ENCODE measurements at places on chromosomes 6 and 20. TPM values are rescaled to one million over a fixed set of nuclear protein-coding genes. Genes with fewer than 3 reads are reported as not detected.

- H3K4me3 ChIP-seq = no peak overlapping the region
- DNase-seq = no peak
- H3K27ac ChIP-seq = no peak overlapping the region
- peaks cover 8% of the 10 kb centered on the region for H3K36me3 ChIP-seq
- H3K27me3 ChIP-seq = no peaks in the 10 kb centered on the region
Observed at GRCh38 chr6:18433059-18433458, 45.9 kb downstream of the RNF144B start.

DNA sequence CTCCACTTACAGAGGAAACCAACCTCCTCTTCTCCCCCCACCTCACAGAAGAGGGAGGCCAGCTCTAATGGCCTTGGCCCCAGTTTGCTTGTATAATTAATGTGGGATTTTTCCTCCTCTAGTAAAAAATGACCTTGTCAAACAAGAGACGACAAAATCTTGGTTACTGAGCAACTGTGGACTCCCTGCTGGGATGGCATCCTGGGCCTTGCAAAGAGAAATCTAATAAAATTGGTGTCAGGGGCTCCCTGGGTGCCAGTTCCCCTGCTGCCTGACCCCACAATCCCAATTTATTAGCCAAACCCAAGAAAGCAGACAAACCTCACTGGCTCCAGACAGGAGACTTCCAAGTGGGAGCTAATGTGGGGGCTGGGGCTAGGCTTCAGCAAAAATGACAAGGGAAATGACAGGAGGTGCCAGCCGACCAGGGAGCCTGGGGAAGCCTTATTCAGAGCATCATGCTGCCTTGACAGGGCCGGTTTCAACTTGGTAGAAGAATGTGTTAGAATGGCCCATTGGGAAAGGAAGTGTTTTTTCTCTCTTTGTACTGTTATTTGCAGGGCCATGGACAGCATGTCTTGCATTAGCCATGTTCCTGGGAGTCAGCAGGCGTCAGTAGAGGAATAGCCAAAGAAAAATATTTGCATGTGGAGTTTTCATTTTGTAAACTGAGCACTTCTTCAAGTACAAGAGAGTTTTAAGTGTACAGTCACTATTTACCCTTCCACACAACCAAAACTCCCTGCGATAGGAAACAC, 816.9 kb downstream of the DHX35 start:
- H3K4me1 ChIP-seq = no peaks in the 10 kb centered on the region
- no peaks in the 10 kb centered on the region for H3K36me3 ChIP-seq
- H3K27ac ChIP-seq = no peak overlapping the region
- H3K4me3 ChIP-seq = no peak overlapping the region

The POFUT1 gene
- total RNA-seq = 13.6 TPM

DNA sequence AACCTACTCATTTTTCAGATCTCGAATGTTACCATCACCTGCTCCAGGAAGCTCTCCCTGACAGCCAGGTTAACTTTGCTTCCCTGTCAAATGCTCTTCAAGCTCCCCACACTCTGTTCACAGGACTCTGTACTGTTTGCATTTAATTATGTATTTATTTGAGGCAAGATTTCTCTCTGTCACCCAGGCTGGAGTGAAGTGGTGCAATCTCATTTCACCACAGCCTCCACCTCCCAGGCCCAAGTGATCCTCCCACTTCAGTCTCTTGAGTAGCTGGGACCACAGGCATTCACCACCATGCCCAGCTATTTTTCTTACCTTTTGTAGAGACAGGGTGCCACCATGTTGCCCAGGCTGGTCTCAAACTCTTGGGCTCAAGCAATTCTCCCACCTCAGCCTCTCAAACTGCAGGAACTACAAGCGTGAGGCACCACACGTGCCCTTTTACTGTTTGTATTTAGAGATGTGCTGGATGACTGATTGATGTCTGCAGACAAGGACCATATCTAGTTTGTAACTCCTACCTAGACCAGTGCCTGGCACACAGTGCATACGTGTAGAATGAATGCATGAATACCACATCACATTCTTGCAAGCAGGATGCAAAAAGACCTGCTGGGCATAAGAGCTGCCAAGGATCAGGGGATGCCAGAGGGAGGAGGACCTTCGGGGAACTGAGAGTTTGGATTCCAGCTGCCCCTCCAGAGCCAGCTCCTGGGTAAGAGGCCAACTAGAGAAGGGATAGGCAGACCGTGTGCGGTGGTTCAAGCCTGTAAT, 15.6 kb upstream of the CBFA2T2 start:
- H3K27me3 ChIP-seq = no peaks in the 10 kb centered on the region
- peaks cover 3% of the 10 kb centered on the region for H3K4me1 ChIP-seq
- DNase-seq = no peak
- H3K36me3 ChIP-seq = peaks cover 3% of the 10 kb centered on the region
- H3K4me3 ChIP-seq = no peak overlapping the region

DNA sequence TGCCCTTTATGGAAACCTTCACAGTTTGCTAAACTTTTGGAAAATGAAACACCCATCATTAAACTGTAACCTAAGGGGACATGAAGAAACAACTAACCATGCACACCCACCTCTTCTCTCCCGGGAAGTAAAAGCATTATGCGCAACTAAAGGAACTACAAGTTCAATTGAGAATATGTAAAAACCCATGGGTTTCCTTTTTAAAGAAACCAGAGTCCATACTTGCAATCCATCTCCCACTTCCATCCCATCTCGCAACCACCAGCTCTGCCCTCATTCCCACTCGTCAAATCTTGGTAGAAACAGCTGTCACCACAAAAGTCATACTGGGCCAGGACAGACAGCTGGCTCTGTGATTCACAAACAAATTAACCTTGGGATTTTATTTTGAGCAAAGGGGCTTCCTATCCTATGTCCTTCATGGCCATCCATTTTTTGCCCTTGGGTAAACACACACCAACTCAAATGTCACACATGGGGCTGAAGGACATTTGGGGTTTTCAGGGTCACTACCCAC, 81.5 kb downstream of the HAO1 start:
- peaks cover 27% of the 10 kb centered on the region for H3K27me3 ChIP-seq
- no peak overlapping the region for H3K27ac ChIP-seq
- peaks cover 2% of the 10 kb centered on the region for H3K4me1 ChIP-seq
- DNase-seq = no peak
- H3K4me3 ChIP-seq = no peak overlapping the region

- H3K4me3 ChIP-seq = no peak overlapping the region
- peaks cover 3% of the 10 kb centered on the region for H3K4me1 ChIP-seq
- H3K36me3 ChIP-seq = peaks cover 3% of the 10 kb centered on the region
- no peak for DNase-seq
- peaks cover 6% of the 10 kb centered on the region for H3K27me3 ChIP-seq
Observed at GRCh38 chr6:151722342-151722741, 85.1 kb upstream of the ESR1 start.

The KIAA1755 gene
- total RNA-seq = not detected

The AVP gene
- not detected for total RNA-seq

DNA sequence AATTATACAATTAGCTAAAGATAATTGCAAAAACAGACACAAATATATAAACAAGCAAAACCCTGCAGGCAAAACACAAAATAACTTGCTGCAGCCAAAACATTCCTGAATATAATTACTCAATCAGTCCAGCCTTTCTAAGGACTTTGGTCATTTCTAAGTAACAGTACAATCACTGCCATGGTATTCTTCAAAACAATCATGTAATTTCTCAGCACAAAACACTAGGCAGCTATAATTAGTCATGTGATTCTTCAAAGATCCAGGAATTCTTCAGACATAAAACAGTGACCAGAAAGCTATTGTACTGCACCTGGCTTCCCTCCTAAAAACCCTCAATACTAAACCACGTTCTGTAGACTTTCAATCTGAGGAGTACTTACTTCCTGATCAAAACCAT, 881.1 kb downstream of the EPHA7 start:
- H3K27ac ChIP-seq = no peak overlapping the region
- H3K4me1 ChIP-seq = no peaks in the 10 kb centered on the region

The MUC22 gene
- not detected for total RNA-seq

The RAD21L1 gene
- not detected for total RNA-seq
